ENCODE measurements at places on chromosomes 7 and 10. TPM values are rescaled to one million over a fixed set of nuclear protein-coding genes. Genes with fewer than 3 reads are reported as not detected.
A peak's percentile ranks its signal among the peaks of the same experiment; 100 is the strongest.

CYP26C1 gene
- 0.31 TPM for total RNA-seq

RHOBTB1 gene
- total RNA-seq: 20.3 TPM

DNA sequence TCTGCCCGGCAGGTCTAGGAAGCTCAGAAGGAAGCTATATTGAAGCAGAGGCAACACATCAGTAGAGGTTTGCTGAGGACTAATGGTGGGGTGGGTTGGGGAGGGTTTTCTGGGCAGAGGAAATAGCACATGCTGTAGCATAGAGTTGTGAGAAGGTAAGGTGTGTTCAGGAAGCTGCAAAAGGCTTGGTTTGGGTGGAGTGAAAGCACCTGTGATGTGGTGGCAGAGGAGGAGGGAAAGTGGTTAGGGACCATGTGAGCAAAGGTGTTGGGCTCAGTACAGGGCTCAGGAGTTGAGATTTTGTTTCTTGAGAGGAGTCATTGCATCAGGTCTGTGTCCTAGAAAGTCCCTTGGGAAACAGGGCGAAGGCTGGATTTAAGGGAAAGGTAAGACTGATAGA is 294.6 kb downstream of the SORCS3 start:
- DNase-seq: no peak

DNA sequence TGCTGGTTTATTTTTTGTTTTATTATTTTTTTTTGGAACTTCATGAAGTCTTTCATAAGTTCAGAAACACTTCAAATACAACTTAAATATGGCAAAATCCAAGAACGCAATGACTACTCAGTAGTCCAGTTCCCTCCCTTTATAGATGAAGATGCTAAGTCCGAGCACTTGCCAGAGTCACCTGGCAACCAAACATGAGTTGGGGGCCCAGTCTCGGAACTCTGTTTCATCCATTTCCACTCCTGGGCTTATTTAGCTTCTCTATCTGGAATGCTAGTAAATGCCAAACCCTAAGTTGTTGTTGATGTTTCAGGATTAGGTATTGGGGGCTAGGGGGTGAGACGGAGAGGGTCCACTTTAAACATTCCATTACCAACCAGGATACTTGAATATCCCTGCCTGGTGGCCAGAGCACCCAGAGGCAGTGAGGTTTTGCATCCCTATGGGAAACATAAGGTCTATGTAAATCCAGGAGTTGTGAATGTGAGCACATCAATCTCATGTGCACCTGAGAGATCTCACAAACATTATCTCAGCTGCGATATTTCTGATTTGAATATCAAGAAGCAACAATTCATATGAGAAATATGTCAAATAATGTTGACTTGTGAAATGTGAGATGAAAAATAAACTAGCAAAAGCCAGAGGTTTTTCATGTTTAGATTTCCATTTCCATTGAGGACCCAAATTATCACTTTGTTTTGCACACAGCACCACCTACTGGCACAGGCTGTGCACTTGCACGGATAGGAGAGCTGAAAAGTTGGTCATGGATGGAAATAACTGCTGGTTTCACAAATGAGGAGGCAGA is 129.3 kb downstream of the PKD1L1 start:
- peak; percentile 73 for DNase-seq

RABGEF1 gene
- 19.2 TPM for total RNA-seq

All from endothelial cell (in vitro differentiated cells).